ENCODE measurements at places on chromosomes 7 and 10.

DNA sequence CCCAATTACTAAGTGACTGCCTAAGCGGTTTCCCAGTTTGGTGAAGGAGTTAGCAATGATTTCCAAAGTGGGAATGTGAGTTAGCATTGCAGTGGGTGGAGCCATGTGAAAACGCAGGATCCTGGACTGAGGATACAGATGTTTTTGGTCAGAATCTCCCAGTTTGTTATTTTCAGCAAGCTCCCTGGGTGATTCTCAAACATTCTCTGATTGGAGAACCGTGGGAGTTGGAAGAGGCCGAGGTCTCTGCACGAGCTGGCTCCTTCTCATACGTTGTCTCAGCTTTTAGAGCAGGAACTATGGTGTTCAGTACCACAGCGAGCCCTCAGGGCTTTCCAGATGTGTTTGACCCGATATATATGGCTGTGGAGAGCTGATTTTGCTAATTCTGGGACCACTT, 396.5 kb upstream of the NPVF start:
- no peak for DNase-seq

- no peak for DNase-seq
Measured at GRCh38 chr10:103316087-103316486, 34.9 kb downstream of the PCGF6 start.

- no peak for DNase-seq
Measured at GRCh38 chr10:77801474-77802161, 124.9 kb downstream of the DLG5 start.

DNA sequence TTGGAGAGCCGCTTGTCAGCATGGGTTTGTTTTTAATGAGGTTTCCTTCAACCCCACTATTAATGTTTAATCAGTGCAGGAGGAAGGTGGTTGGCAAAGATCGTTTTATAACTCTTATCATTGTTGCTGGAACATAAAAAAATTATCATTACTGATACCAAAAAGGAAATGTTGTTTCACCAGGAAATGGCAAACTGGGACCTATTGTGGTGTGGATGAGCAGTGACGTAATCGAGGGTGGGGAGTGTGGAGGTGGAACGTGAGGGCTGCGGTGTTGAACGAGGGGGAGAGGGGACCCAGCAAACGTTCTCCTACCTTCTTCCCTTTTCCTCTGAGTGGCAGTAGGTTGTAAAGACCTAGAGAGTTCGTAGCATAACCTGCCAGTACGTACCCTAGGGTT, 71.9 kb upstream of the TOMM7 start:
- no peak for DNase-seq

DNA sequence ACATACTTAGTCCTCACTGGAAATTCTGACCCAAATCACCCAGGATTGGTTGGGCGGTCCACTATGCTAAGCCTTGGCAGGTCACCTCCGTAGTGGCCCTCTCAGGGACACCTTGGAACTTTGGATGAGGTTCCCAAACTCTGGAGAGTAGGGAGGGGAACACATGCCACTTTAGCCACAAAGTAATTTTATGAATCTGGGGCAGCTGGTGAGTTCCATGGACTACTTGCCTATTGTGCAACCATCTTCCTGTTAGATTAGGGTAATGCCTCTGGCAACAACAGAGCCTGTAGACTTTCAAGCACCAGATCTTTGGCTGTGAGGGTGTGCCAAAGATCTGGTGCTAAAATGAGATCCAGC, 77.7 kb downstream of the ITGB8 start:
- DNase-seq: no peak

DNA sequence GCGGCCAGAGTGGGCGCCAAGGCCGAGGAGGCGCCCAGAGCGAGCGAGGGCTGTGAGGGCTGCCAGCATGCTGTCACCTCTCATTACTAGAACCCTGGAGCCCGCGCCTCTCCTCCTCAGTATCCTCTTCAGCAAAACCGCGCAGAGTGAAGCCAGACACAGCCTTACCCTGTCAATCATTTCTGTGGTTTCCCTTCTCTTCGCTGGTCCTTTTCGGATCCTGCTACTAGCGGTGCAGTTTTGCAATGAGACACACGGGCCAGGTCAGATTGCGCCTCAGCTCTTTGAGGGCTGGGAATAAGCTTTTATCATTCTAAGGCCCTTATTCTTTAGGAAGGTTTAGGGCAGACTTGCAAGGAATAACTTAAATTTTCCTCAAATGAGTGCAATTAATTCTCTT, 55.5 kb upstream of the FAM171A1 start:
- no peak for DNase-seq

GRCh38 chr7:110827287-110827855, 263.6 kb upstream of the LRRN3 start:
- DNase-seq: no peak

DNA sequence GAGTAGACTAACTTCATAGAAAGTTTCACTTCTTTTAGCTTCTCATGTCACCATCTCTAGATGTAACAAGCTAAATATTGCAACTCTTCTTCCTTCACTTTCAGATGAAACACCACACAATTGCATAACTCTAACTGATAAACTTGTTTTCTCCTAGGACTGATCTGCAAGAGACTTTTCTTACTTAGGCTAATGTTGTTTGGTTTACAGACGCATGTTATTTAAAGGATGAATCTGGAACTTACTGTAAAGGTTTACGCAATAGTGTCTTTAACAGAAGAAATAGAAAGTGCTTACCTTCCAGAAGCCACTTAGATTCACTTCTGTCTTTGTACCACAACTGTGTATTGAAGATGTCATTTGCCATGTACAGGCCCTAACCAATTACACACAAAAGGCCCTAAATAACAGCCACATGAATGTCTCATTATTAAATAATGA, 22.1 kb upstream of the ZC3HAV1 start:
- DNase-seq: no peak

- no peak for DNase-seq
Measured at GRCh38 chr7:117485118-117485620, 5.3 kb downstream of the CFTR start.

DNA sequence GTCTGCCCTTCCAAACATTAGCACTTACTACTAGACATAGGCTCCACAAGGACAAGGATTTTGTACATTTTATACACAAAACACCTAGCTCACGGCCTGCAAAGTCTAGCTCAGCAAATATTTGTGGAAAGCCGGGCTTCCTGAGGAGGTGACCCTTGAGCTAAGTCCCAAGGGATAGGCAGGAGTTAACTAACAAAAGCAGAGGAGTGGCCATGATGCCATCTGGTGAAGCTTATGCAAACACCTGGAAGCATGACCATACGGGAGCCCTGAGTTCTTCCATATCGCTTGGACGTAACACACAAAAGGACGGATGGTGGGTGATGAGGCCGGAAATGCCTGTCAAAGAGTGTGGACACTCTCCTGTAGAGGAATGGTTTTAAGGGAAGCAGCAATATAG, 25.9 kb upstream of the YAE1 start:
- DNase-seq: no peak

DNA sequence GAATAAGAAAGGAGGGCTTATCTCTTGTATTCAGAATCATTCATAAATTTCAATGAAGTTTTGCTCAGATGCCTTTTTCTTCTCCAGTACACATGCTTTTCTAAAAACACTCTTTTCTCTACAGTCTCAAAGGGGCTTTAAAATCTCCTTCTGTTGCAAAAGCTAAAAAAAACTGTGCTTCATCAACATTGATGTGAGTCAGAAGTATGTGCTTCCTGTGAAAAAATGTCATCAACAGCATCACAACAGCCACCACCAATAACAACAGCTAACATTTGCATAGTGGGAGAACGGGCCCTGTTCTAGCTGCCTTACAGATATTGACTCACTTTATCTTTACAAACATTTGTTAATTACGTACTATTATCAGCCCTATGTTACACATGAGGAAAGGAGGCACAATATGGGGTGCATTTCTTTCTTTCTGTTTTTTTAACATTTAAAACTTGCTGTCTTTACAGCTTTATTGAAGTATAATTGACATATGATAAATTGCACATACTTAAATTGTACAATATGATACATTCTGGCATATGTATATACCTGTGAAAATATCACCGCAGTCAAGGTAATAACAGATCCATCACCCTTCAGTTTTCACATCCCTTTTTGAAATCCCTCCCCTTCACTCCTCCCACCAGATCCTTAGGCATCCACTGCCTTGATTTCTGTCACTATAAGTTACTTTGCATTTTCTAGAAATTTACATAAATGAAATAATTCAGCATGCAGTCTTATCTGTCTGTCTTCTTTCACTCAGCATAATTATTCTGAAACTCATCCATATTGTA, 1605.4 kb upstream of the LRRTM3 start:
- DNase-seq: no peak

GRCh38 chr10:77711683-77712049, 74.1 kb upstream of the KCNMA1 start:
- DNase-seq: no peak

DNA sequence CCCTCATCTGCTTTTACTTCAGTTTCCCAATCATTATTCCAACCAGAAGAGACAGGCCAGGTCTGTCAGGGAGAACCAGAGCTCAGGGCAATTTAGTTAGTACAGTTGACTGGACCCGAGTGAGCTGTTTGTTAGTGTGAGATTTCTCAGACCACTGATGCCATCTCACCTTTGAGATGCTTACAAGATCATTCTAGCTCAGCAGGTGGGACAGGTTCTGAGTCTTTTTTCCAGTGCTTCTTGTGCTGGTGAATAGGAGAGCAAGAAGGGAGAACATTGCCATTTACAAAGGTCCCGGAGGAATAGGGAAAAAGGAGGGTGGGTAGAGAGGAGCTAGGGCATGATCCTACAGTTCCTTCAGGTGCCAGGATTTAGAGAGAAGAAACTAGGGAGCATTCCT, 112.4 kb upstream of the IFRD1 start:
- DNase-seq: no peak

DNA sequence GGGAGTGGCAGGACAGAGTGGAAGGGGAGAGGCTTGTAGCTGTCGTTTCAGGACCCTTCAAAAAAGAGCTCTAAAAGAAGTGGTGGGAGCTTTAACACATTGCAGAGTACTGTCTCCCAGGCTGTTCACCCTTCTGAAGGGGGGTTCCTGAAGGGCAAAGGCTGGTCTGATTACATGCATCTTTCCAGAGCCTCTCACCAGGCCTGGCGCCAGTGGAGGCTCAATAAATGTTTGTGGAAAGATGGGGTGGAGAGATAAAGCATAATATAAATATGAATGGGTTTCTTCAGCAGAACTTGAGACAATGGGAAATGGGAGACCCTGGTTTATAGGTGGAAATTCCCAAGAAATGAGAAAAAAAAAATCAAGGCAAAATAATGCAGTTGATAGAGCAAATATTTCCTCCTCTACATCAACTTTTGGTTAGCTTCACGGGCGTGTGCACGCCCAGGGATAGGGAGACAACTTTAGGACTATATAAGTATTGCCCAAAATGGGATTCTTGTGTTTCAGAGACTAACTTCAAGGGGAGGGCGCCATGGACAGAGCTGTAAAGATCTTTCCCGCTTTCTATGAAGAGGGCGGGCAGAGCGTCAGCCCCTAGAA, 613 bp upstream of the BUB3 start:
- no peak for DNase-seq
